ENCODE measurements at places on chromosomes 3 and 15.
A peak's percentile ranks its signal among the peaks of the same experiment; 100 is the strongest.

GRCh38 chr3:58564054-58564453 lies 13.1 kb downstream of the FAM107A start:
- DNase-seq: no peak

GRCh38 chr3:130677343-130677742 lies 69.3 kb downstream of the PIK3R4 start:
- no peak for DNase-seq

DNA sequence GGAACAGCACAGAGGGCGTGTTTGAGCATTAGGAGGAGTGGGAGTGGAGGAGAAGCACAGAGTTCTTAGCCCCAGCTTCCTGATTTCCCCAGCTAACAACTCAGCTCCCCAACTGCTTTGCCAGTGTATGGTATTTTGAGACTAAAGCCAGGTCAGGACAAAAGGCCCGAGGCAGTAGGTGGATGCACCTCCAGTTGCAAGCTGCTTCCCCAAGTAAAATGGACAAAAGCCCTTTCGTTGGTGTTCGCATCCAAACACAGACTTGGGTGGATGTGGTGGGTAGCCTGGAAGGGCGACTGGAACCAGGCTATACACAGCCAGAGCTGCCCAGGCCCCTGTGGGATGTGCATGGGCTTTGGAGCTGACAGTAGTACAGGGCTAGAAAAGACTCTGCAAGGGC lies 12.3 kb upstream of the EHD4 start:
- no peak for DNase-seq

DNA sequence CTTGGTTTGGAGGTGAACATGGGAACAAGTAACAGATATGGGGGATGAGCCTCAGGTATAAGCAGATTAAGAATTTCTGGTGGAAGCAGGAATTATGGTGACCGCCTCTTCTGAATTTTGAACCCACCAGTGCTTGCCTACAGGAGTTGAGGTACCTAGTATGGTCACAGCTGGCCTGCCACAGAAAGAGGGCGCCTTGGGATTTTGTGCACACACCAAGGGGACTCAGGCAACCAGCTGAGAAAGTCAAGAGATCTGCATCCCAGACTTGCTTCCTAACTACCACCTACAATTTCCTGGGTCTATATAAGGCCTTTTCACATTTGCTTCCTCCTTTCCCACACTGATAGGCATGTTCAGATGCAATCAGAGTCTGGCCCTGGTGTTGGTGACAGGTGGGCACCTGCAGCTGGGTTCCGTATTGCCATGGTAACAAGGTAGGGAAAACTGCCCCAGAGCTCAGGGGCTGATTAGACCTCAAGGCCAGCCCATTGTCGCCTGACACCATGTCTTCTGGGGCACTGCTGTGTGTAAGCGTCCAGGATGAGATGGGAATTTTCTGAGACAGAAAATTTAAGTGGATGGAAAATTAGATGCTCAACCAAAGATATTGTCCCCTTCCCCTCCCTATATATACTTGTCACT lies 75.9 kb upstream of the RASGRF1 start:
- DNase-seq: no peak

DNA sequence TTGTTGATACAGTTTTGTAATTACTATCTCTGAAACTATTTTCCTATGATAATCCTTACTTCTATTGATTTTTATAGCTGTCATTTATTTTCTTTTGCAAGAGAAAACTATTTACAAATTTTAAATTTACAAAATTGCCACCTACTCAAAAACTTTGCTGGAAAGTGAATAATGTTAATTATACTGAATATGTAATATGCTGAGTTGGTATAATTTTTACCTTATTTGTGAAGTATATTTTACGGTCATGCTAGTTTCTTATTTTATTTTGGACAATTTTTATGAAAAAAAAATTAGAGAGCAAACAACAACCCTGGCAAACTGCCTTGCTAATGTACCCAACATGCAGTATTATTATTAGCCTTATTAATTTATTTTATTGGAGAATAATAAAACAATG lies 2.9 kb downstream of the KCNH8 start:
- DNase-seq: no peak

DNA sequence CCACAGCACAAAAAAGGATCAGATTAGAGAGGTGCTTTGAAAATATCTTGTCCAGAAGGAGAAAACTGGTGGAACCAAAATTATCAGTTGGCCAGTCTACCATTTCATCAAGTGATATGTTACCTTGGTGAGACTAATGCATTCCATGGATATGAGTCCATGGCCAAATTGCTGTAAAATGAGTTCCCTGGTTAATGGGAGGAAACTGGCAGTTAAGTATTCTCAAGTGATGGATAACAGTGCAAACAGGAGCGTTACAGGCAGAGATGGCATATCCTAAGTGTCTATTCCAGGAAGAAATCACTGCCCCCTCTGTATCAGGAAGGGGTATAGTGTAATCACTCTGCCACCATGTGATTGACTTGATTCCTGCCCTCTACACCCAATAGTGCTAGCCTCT lies 34.0 kb downstream of the MYRIP start:
- no peak for DNase-seq

GRCh38 chr3:37896827-37897226 lies 35.1 kb downstream of the CTDSPL start:
- DNase-seq: no peak

- DNase-seq: peak; percentile 86
Measured at GRCh38 chr3:47261301-47261700, 21.3 kb downstream of the KIF9 start.

DNA sequence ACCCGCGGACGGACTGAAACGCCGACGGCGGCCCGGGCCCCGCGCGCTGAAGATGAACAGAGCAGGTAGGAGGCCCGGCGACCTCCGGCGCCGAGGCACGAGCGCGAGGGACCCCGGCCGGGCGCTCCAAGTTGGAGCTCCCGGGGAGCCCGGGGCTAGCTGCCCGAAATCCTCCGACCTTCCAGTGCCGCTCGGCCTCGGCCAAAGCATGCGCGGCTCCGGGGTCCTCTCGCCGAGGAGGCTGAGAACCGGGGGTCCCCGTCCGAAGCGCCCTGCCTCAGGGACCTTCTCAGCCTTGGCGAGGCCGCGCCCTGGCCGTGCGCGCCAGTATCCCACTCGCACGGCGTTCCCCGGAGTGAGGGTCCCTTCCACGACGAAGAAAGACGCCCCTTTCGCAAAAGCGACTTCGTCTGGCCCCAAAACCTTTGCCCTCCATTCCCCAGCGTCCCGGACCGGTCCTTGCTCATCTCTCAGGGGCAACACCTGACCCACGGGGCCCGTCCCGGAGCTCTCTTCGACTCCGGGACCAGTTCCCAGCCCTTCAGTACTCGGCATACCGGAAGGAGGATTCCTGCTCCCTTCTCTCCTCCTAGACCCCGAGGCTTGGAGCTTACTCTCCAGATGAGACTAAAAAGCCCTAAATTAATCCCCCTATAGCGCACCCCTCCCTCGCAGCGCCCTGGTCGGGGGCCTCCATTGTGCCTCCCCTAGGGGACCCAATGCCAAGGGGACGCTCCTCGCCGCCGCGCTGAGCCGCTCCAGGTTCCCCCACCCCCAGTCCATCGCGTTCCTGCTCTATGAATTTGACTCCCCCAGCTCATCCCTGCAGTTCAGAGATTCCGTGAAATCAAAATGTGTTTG lies 7.7 kb upstream of the FGD5 start:
- no peak for DNase-seq

DNA sequence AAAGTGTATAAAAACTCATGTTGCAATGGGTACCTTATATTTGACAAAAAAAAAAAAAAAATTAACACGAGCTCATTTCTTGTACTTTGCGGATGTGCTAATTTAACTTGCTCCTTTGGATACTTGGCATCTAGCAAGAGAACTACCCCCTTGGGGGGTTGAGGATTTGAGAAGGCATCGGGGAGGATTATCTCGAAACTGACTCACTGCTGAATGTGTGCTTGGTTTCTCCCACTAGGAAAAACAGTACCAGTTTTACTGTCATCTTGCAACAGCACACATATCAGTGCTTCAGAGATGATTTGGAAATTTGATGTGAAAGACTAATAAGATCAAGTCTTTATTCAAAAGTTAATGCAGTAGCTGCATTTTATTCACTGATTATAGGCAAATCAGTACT lies 891 bp downstream of the EXOG start:
- no peak for DNase-seq

DNA sequence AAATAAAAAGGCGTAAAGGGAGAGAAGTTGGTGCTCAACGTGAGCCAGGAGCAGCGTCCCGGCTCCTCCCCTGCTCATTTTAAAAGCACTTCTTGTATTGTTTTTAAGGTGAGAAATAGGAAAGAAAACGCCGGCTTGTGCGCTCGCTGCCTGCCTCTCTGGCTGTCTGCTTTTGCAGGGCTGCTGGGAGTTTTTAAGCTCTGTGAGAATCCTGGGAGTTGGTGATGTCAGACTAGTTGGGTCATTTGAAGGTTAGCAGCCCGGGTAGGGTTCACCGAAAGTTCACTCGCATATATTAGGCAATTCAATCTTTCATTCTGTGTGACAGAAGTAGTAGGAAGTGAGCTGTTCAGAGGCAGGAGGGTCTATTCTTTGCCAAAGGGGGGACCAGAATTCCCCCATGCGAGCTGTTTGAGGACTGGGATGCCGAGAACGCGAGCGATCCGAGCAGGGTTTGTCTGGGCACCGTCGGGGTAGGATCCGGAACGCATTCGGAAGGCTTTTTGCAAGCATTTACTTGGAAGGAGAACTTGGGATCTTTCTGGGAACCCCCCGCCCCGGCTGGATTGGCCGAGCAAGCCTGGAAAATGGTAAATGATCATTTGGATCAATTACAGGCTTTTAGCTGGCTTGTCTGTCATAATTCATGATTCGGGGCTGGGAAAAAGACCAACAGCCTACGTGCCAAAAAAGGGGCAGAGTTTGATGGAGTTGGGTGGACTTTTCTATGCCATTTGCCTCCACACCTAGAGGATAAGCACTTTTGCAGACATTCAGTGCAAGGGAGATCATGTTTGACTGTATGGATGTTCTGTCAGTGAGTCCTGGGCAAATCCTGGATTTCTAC lies at the start of gene RARB:
Gene RARB, plus strand, starts transcription at position 322 of the 847 bp plus-strand sequence. Its CDS starts 469 bp downstream, at position 791.
- peak; percentile 87 for DNase-seq

- DNase-seq: no peak
Measured at GRCh38 chr3:149481056-149481455, 6.6 kb downstream of the TM4SF4 start.

GRCh38 chr3:127929818-127930413 lies 14.9 kb downstream of the KBTBD12 start:
- no peak for DNase-seq

- DNase-seq: no peak
Measured at GRCh38 chr3:39982665-39983357, 173.4 kb downstream of the MYRIP start.

- DNase-seq: no peak
Measured at GRCh38 chr3:186303965-186304364, 58.1 kb downstream of the DGKG start.

DNA sequence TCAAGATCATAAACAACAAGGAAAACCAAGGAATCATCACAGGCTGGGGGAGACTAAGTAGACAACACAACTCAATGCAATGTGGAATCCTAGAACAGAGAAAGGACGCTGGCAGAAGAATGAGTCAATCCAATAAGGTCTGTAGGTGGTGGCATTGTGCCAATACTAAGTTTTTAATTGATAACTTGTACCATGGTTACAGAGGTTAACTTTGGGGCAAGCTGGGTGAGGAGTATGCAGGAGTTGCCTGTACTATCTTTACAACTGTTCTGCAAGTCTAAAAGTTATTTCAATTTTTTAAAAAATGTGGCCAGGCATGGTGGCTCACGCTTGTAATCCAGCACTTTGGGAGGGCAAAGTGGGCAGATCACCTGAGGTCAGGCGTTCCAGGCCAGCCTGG lies 46.2 kb downstream of the RORA start:
- DNase-seq: no peak

GRCh38 chr15:98804057-98804380 lies 155.7 kb downstream of the IGF1R start:
- DNase-seq: no peak

GRCh38 chr3:146594843-146595482 lies 10.2 kb downstream of the PLSCR5 start:
- DNase-seq: no peak

- DNase-seq: peak; percentile 74
Measured at GRCh38 chr15:41606997-41607396, 48.0 kb downstream of the TYRO3 start.

- no peak for DNase-seq
Measured at GRCh38 chr3:121796970-121797369, 37.9 kb downstream of the IQCB1 start.

GRCh38 chr15:94079968-94080367 lies 151.4 kb upstream of the MCTP2 start:
- no peak for DNase-seq

DNA sequence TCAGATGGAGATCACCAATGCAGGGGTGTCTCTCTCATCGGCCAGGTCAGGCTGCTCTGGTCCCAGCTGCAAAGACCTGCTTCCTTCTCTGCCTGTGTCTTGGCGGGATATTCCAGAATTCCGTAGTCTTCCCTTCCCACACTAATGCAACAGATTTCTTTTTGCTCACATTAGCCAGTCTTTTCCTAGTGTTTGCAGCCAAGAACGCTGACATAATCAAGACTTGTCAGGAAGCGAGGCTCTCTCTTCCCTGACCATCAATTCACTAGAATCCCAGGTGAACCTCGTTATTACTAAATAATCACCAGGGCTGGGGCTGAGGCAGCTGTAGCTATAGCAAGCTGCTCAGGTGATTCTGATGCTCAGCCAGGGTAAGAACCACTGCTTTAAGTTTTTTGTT lies 43.2 kb upstream of the ACKR4 start:
- no peak for DNase-seq

DNA sequence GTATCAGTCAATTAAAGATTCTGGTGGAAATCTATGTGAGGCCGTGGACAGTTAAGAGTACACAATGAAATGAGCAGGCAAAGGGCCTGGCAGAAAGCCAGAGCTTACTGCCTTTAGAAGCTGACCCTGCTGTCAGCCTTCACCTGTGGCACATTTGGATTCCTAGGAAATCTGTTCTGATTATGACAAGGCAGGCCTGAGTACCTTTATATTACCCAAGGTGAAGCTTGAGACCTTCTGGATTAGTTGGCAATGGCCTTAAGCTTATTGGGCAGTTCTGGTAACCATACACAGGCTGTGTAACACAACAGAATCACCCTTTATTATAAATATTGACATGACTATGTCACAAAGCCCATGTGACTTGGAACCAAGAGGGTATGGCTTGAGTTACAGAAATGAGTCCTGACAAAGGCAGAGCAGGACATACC lies 43.2 kb downstream of the NBEAL2 start:
- no peak for DNase-seq
